ENCODE measurements at places on chromosomes 1 and 21.

- DNase-seq = no peak
Observed at GRCh38 chr21:28282833-28283232, 709.8 kb downstream of the LTN1 start.

DNA sequence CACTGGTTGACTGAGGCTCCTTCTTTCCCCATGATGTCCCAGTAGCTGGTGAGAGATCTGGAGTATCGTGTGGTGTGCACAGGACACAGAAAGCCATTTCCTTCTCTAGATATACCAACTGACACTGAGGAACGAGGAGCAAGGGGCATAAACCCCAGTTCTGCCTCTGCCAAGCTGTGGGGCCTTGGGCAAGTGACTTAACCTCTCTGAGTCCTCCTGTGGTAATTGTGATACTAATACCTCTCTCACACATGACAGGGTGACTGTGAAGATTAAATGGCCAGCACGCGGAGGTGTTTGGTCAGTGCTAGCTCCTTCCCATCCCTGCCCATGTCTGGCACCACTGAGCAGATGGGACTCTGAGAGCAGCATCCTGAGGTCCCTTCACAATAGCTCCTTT, 26.3 kb upstream of the TCEA3 start:
- DNase-seq = no peak

DNA sequence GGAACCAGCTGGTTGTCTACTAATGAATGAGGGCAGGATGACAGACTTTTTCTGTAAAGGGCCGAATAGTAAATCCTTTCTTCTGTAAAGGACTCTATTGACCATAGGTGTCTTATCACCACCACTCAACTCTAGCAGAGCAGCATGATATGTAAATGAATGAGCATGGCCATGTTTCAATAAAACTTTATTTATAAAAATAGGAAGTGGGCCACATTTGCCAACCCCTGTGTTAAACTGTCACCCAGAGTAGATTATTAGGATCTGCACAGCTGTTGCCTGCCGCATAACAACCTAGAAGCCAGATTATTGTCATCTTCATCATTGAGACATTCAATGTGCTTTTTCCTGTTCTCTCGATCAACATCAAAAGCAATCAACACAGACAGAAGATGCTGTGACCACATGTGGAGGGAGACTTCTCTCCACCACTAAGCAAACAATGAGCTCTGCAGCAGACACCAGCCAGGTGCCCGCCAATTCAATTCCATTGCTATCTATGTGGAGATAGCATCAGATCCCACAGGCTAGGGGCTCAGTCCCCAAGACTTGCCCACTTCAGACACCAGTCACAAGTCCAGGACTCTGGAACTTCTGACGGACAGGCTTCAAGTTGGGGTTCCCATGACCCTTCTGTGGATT, 6.8 kb upstream of the EFHD2 start:
- no peak for DNase-seq

DNA sequence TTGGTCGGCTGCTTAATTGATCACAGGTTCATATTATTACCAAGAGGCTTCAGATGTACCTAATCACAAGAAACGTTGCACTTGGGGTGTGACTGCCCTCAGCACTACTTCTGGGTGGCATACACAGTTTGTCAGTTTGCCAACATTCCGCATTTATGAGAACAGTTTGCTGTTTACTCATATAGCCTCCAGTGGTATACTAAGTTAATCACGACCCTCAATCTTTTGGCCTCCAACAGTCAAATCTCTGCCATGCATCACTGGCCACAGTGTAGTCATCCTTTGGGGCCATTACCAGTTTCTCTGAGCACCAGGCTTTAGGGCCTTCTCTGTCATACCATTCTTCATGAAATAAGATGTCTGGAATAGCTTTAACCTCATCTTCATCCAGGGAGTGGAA, 62.8 kb upstream of the BCL9 start:
- DNase-seq = no peak

DNA sequence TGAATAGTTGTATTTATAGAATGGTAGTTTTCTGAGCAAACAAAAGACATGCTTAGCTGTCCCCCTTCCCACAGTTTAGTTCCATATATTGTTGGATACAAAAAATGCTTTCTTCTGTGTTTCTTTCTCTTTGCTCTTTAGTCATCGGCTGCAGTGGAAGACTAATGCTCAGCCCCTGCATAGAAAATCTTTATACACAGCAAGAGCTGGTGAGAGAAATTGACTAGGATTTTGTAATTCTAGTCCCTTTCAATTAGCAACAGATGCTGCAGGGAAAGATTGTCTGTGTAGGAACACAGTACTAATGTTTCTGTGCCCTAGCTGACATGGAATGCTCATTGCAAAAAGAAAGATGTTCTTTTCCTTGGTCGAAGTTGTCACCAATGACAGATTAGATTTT, 200.9 kb downstream of the RPS6KC1 start:
- no peak for DNase-seq

- no peak for DNase-seq
Observed at GRCh38 chr1:214318956-214319736, 38.2 kb downstream of the SMYD2 start.

- no peak for DNase-seq
Observed at GRCh38 chr1:117389284-117389683, 22.0 kb downstream of the MAN1A2 start.

GRCh38 chr21:43328958-43329691, 97.8 kb downstream of the SIK1 start:
- DNase-seq = no peak

GRCh38 chr1:203327684-203328457, 22.6 kb downstream of the BTG2 start:
- DNase-seq = peak; percentile 26

DNA sequence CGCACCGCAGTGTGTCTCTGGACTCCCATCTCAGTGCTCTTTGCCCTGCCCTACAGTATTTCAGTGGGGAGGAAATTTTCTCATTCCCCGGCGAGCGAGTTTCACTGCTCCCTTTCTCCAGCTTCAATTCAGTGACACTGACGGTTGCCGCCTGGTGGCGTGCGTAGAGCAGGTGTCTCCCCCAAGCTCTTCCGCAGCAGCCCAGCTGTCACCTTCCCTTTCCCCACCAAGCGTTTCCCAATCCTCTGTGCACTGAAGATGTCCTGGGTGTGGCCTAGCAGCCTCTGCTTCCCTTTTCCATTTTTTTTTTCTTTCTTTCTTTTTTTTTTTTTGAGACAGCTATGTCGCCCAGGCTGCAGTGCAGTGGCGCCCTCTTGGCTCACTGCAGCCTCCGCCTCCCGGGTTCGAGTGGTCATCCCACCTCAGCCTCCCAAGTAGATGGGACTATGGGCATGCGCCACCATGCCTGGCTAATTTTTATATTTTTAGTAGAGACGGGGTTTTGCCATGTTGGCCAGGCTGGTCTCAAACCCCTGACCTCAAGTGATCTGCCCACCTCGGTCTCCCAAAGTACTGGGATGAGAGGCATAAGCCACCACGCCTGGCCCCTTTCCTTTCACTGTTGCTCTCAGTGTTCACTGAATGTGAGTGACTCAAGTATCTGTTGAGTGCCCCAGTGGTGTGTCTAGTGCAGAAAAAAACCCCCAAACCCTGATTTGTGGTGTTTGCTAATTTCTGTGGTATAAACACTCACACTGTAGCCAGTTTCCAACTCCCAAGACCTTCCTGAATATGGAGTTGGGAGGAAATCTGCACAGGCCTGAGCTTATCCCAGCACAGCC, 30.1 kb downstream of the TNFRSF1B start:
- no peak for DNase-seq

- DNase-seq = no peak
Observed at GRCh38 chr21:32297449-32297848, 1.2 kb upstream of the MRAP start.

- DNase-seq = no peak
Observed at GRCh38 chr1:6303397-6304012, 42.6 kb upstream of the GPR153 start.

DNA sequence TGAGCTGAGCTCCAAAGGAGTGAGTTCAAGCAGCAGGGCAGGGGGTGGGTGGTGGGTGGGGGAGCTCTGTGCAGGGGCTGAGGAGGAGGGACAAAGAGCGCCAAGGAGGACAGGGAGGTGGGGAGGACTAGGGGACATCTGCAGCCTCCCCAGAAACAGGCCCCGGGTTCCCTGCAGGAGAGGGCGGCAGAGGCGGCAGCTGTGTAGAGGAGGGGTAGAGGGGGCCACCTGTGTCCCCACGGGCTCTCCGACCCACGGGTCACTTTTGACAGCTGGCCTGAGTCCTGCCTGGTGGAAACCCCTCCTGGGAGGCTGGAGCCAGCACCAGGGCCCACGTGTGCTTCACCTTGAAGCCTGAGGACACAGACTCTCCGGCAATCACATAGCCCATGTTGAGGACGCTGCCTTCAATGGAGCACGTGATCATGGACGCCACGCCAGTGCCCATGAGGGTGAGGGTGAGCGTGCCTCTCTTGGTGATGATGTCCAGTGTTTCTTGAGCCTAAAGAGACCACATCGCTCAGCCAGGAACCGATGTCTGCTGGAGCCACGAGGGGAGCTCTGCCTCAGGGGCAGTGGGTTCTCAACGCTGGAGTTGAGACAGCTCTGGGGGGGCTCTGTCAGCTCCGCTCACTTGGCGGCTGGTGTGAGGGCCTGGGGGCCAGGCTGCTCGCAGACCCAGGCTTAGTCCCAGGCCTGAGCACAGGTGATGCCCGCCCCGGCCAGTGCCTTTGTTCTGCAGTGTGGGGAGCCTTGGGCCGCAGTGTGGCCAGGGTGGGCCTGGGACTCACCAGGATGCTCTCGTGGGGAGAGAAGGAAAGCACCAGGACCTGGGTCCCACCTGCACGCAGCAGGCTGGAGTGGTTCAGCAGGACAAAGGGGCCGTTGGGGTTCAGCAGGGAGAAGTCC, 6.6 kb upstream of the TMEM52 start:
- no peak for DNase-seq

- DNase-seq = no peak
Observed at GRCh38 chr1:117559985-117560384, 45.9 kb upstream of the TENT5C start.

- no peak for DNase-seq
Observed at GRCh38 chr1:6909857-6910256, 124.6 kb downstream of the CAMTA1 start.

DNA sequence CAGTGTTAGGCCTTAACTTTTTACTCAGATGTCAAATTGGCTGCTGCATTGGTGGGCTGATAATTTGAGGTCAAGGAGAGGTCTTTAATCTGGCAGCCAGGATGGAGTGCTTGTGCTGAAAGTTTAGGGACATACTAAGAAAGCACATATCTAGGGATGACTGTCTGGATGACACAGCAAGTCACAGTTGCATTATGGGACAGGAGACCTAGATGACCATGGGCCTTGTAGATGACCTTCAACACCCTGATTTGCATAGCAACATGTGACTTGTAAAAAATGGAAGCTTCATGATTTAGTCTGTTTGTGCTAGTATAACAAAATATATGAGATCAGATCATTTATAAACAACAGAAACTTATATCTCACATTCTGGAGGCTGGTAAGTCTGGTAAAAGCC, 18.0 kb upstream of the HSD3B2 start:
- no peak for DNase-seq

- DNase-seq = no peak
Observed at GRCh38 chr1:84116558-84116957, 27.5 kb upstream of the PRKACB start.

GRCh38 chr1:232915212-232915611, 35.2 kb upstream of the NTPCR start:
- DNase-seq = no peak

- no peak for DNase-seq
Observed at GRCh38 chr1:61255358-61255703, 173.0 kb downstream of the NFIA start.

- DNase-seq = no peak
Observed at GRCh38 chr21:42093186-42093585, 22.1 kb downstream of the UMODL1 start.

GRCh38 chr1:237702161-237702560, 188.6 kb downstream of the ZP4 start:
- no peak for DNase-seq

DNA sequence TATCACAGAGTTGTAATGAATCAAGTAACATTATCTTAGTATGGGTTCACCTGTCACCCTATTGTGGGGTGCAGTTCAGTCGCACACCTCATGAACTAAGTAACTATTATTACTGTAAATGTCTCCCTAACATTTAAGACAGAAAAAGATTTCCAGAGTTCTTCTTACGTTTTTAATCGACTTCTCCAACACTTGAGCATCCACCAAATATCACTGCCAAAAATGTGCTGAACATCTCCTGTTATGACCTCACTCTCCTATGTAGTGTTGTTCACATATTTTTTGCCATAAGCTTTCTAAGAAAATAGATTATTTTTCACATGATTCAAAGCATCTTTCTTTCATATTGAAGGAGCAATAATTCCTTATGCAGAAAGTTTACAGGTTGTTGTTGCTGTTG, 1.3 kb downstream of the TTLL7 start:
- no peak for DNase-seq

DNA sequence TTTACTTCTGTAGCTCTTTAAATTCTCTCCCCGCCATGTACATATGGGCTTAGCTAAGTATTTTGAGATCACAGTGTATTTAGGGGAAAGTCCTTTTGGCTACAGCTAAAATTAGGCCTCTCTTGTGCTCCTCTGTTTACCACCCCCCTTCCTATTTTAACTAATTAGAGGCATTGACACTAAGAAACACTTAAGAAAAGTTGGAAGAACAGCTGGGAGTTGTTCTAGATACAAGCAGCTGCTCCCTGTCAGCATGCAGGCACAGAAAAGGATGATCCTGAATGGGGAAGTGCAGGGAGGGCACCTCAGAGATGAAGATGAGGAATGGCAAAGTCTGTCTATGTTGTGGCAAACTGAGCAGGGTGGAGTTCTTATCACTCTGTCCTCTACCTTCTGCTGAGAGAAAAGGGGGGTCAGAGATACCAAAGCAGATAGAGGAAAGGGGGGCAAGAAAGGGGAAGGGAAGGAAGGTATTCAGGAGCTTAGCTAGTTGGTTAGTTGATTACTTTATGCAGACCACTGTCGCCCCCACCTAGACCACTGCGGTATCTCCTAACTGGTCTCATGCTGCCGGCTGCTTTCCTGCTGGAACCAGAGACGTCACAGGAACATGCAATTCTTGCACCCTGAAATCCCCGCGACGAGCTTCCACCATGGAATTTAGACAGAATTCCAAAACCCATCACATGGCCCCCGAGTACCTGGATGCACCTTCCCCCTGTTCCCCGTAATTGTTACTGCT, 82.4 kb upstream of the HOOK1 start:
- no peak for DNase-seq

- DNase-seq = no peak
Observed at GRCh38 chr1:174657411-174657810, 209.6 kb downstream of the GPR52 start.

DNA sequence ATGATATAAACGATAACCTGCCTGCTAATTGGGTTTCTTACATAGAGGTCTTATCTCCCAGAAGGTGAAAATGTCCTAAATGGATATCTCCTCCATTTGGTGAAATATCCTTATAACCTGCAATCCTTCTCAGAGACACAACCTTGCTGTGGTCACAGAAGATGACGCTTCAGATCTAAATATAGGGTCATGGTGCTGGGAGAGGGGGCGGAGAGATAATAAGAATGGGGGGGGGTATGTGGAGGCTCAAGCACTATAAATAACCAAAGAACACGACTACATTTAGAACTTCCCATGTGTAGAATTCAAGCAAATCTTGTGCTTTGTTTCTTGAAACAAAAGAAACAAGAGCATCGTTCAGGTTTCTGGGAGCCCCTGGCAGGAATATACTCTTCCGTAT, 260.6 kb upstream of the ESRRG start:
- DNase-seq = no peak
